AG04449 (cell line): ENCODE measurements at places on chromosomes 1 and 21.

GRCh38 chr1:114554577-114554976, 26.8 kb downstream of the BCAS2 start:
- no peak for DNase-seq

- DNase-seq = no peak
Observed at GRCh38 chr1:1157914-1158710, 15.6 kb upstream of the TTLL10 start.

- DNase-seq = no peak
Observed at GRCh38 chr21:19995253-19995652, 1003.0 kb upstream of the NCAM2 start.

DNA sequence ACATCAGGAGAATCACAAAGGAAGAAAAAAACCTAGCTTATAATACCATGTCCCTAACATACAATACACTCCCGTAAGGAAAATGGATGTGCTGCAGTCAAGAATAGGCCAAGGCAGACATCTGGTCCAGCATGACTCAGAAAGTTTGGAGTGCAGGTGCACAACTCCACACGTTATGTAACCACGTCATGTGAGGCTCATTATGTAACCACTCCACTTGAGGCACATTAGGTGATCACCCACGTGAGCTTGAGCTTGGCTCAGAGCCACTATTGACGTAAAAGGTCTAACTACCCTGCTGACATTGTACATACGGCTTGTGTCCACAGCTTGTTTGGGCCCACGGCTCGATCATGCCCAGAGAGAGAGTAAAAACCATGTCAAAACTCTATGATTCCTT, 99.8 kb upstream of the C1orf21 start:
- DNase-seq = no peak

- no peak for DNase-seq
Observed at GRCh38 chr21:42171091-42172053, 47.6 kb upstream of the ABCG1 start.

DNA sequence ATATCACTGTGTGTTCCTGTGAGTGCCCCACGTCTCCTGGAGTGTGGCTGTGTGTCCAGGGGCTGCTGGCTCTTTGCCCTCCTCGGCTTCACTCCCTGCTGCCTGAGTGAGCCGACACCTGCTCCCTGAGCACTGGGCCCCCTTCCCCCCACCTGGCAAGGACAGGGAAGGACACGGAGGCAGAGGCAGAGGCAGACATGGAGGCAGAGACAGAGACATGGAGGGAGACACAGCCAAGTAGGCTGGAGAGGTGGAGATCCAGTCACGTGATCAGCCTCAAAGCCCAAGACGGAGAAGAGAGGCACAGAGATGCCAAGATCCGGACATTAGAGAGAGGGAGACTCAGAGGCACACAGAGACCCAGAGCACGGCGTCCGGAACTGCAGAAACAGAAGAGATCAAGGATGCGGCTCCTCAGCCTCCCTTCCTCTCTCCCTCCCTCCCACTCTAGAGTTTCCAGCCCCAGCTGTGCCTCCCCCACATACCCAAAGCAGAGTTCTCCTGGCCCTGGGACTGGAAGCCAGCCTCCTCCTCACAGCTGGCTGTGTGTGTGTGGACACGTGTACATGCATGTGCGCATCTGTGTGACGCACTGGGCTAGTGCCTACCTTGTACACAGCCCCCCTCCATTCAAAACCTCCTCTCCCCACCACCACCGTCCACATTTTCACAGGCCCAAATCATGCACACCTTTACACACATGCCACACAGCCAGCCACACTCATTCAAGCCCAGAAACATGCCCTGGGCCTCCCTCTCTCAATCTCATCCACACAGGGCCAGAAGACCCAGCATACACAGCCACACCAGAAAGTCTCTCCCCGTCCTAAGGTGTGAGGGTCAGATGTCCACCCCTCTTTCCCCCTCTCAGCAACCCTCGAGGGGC, 39.1 kb upstream of the WASF2 start:
- no peak for DNase-seq

DNA sequence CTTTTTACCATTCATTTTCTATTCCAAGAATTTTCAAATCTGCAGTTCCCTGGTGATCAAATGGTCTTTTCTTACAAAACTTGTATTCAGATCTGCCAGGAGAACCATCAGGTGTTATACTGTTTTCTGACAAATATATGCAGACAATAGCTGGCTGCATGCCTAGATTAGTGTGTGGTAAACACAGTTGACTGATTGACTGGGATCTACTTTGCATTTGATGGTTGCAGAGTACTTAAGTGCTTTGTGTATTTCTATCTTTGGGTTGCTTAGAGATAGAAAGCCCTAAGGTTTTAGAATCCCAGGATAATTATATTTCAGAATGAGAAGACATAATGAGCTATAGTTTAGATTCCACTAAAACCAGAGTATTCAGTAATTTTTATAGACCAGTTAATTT, 102.0 kb upstream of the CHODL start:
- DNase-seq = no peak

- no peak for DNase-seq
Observed at GRCh38 chr1:214002472-214002871, 14.7 kb downstream of the PROX1 start.

- DNase-seq = no peak
Observed at GRCh38 chr1:87379306-87379705, 50.6 kb downstream of the LMO4 start.

DNA sequence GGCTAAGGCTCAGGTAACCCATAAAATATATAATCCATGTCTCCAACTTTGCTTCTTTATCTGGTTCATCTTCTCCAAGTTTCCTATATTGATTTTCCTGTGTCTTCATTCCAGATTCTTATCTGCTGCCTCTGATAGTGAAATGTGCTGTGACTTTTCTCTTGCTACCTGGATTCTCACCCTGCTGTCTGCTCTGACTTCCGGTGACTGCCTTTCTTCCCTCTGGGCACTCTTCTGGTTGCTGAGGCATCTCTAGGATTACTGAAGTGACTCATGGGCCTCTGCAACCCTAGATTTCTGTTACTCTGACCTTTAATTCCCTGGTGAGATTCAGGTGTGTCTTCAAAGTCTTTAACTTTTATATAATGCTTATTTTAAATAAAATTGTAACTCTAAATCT, 46.9 kb downstream of the GIPC2 start:
- no peak for DNase-seq

GRCh38 chr1:187476671-187477070, 647.9 kb downstream of the PLA2G4A start:
- DNase-seq = no peak

DNA sequence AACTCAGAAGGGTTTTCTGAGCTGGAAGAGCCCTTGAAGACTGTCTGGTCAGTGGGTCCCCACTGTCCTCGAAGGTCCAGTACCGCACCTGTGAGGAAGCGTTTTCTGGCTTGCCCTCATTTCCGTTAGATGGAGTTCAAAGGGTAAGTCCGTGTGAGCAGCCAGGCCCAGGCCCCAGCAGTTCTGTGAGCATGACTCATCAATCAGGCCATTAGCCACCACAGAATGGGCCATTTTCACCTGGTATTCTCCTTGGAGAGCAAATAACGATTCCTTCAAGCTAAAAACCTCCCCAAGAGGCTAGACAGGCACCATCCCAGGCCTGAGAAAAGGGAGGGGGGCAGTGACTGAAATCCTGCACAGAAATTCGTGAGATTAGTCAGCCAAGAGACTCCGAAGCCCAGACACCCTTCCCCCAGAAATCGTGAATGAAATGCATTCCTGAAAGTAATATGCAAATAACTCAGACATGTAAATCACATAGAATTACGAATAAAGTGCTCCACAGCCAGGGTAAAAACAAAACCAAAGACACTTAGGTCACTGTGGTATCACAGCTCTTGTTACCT, 66.0 kb downstream of the BCAR3 start:
- no peak for DNase-seq

DNA sequence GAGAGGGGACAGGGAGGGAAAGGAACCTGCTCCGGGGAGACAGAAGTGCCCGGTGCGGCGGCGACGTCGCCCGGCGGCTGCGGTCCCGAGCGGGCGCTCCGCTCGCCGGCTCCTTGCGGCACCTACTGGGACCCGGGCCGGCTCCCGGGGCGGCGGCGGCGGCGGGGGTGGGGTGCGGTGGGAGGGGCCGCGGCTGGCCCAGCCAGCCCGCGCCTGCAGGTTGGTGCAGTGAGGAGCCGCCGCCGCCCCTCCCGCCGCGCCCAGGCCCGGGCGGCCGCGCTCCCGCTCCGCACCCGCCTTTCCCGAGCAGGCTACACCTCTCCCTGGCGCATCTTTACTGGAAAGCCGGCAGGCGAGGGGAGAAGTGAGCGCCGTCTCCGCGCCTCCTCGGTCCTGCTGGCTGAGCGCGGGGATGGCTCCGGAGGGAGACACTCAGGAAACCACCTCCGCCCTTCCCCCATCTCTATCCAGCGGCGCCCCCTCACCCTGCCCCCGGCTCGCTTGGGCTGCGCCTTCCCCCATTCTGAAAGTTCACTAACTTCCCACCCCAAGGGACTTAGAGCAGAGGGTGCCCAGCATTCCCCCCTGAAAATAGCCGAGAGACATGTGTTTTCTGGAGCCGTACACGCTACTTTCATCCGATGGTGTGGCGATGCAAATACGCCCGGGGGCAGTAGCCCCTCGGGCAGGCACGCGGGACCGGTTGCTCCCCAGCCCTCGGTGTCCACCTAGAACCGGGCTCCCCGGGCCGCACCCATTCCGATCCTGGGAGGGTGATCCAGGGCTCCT, at the start of gene PLD5:
Gene PLD5 (minus strand): TSS at position 127 of the 789 bp plus-strand sequence.
- no peak for DNase-seq

DNA sequence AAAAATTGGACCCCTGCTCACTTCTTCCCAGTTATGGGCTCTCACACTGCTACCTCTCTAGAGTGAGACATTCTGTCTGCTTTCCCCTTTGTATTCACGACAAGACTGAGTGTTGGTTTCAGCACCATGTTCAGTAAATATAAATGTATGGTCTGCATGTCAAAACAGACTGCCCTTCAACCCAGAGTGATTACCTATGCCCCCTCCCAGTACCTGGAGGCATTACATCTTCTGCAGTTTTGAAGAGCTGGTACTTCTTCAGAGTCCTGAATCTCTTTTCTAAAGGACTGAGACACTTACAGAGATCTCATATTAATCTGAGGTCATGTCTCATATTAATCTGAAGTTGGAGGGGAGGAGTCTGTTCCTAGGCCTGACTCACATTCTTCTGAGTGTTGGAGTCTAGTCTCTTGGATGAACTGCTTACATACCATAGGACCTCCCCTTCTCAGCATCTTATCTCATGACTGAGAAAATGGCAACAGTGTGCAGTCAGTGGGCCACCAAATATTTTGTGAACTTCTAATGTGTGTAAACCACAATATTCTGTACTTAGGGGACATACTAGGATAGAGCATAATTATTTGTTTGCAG, 80.3 kb downstream of the RGL1 start:
- DNase-seq = no peak

GRCh38 chr1:231929311-231929710, 302.7 kb downstream of the DISC1 start:
- peak; percentile 58 for DNase-seq

- no peak for DNase-seq
Observed at GRCh38 chr1:99849744-99850458, at the start of gene AGL. Gene AGL, plus strand, starts transcription at chr1:99850361. Its CDS starts 682 bp downstream, at chr1:99851043.

DNA sequence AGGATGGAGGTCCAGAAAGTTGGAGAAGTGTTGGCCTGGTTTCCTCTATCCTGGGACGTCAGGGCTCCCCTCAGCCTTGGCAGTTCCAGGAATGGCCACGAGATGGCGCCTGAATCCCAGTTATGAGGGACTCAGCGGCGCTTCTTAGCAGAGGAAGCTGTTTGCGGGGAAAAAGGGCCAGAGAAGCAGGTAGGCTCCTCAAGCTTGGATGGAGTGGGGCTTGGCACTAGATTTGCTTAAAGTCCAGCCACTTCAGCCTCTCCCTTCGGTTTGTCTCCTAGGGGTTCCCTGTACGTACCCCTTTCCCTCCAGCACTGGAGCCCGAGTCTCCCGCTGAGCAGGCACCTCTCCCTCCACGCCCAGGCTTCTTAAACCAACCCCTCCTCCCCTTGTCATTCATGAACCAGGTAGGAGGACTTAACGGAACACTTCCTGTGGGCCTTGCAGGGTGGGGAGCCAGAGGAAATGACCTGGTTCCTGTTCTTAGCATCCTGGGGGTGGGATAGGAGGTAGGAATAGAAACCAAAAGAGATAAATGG, 32.0 kb upstream of the TENT5B start:
- no peak for DNase-seq

DNA sequence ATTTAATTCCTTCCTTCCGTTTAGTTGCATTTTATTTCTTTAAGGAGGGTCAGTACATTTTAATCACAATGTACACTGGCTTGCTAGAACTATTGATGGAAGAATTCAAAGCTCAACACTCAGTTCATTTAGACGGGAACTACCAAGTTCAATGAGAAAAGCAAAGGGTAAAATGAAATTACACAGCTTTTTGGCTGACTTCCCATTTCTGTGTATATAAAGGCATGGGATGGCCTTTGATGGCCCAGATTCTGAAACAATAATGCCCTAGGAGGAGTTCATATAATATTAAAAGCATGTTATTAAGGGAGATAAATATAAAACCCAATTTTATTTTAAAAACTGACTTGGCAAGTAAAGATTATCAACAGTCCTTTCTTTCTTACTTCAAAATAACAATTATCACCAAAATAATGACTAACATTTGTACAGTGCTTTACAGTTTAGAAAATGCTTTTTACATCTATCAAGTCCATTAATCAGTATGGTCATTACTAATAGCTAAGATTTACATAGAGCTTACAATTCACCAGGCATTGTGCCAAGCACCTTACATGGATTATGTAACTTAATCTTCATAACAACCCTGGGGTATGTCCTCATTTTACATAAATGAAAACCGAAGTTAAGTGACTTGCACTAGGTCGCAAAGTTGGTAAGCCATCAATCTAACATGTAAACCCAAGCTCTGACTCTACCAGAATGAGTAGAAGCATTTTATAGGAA, 402.4 kb downstream of the OMA1 start:
- DNase-seq = no peak

- DNase-seq = no peak
Observed at GRCh38 chr21:43970551-43970950, 41.6 kb upstream of the TRAPPC10 start.

GRCh38 chr1:2506901-2507565, 19.4 kb downstream of the PANK4 start:
- no peak for DNase-seq

- DNase-seq = no peak
Observed at GRCh38 chr1:168431882-168432281, 111.9 kb downstream of the XCL2 start.

- peak; percentile 95 for DNase-seq
Observed at GRCh38 chr1:85328713-85329397, 52.4 kb upstream of the BCL10 start.
